ENCODE measurements at places on chromosomes 4 and X.

DNA sequence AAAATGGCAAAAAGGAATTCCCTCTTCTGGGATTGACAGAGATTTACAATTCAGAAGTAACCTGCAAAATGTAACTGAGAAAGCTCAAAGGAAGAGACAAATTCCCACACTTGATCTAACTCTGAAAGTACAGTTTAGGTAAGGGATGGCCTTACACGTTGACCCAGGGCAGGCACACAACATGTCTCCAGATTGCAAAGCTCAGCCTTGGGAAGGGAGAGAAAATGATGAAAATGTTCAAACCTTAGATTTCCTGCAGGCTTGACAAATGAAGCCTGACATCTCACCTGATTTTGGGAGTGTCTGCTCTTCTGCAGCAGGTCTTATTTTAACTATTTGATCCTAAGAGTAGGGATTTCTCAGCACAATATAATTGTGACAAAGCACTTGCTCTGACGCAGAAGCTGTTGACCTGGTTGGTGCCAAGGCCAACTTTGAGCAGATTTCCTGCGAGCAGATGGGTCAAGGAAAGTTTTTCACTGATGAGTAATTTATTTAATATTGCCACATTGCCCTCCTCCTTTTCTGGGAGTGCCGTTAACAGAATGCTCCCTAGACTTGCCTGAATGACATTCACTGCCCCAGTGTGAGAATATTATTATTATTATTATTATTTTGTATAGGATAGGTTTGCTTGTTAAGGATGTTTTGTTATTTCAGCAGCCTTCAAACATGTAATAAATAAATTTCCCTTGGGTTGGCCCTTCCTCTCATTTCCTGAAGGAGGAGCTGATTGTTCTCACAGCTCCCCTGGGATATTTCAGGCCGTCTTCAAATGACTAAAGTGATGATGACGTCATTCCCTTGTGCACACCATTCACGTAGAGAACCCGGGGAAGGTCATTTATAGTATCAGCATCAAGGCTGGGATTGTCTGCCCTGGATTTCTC lies 157.1 kb downstream of the VEGFC start:
- no peak for DNase-seq

DNA sequence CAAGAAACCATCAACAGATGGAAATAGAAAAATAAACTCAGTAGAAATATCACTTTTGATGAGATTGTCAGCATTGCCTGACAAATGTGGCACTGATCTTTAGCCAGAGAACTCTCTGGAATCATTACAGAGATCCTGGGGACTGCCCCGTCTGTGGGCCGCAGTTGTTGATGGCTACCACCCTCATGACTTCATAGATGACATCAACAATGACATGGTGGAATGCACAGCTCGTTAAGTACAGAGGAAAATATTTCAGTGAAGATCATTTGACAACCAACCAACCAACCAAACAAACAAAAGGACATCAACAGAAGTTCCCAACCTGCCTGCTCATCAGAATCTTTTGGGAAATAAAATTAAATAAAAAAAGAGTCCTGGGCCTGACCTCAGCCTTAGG lies 132.6 kb downstream of the UCHL1 start:
- no peak for DNase-seq

- peak; percentile 39 for DNase-seq
Observed at GRCh38 chr4:186201535-186202230, 10.3 kb downstream of the CYP4V2 start.

DNA sequence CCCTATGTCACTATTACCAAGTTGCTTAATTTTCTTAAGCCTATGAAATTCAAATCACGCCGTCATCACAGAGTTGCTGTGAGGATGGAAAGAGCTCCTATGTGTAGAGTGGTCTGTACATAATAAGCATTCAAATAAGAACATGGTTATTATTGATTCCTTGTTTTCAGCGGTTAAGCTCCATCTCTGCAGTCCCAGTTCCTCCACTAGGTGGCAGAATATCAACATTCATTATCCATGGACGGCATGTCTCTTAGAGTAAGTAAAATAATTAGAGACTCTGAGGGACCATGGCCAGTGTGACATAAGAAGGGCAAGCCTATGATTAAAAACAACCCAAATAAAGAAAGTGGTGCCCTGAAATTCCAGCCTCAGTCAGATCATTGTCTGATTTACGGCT lies 132.5 kb upstream of the NHS start:
- no peak for DNase-seq

- no peak for DNase-seq
Observed at GRCh38 chr4:7861440-7861881, 78.2 kb downstream of the AFAP1 start.
